ENCODE measurements at places on chromosomes 4 and X.

DNA sequence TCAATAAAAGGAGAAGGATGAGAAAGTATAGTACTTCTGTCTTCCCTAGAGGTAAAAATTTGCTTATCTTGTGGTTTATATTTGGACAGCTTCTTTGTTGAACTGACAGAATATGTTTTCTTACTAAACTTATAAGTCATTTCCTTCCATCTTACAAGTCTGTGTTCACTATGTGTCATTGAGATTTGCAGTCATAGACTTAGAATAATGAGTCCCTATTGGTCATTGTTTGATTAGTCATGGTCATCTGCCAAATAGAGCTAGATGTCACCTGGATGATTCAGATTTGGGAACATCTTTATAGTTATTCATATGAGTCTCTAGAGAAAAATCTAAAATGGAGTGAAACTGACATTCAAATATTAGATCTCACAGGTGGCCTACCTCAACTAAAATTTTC lies 51.5 kb downstream of the SPATA18 start:
- peak; percentile 2 for DNase-seq

DNA sequence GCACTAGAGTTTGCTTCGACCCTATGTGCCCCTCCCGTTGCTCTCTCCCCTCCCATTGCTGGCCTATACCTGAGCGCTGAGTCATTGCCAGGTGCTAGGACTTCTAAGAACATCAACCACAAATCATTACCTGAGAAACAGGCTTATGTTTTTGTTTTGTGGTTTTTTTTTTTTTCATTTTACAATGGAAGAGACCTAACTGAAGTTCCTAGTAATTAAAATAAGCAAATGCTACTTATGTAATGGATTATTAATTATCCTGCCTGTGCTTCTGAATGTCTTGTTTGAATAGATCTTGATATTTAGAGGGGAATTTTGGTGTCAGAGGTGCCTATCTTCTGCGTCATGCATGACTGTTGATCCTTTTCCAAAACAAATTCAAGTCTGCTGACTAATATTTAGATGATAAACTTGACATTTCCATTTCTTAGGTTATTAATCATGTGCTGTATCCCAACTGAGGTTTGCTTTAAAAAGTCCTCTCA lies 275.4 kb upstream of the CPEB2 start:
- peak; percentile 51 for DNase-seq

GRCh38 chrX:87805829-87806490 lies 288.4 kb downstream of the KLHL4 start:
- no peak for DNase-seq

GRCh38 chr4:84901173-84901572 lies 65.3 kb downstream of the WDFY3 start:
- no peak for DNase-seq

- peak; percentile 40 for DNase-seq
Observed at GRCh38 chr4:173264684-173265185, 69.4 kb downstream of the HMGB2 start.

GRCh38 chr4:151324752-151325110 lies 674 bp downstream of the SH3D19 start:
- no peak for DNase-seq

DNA sequence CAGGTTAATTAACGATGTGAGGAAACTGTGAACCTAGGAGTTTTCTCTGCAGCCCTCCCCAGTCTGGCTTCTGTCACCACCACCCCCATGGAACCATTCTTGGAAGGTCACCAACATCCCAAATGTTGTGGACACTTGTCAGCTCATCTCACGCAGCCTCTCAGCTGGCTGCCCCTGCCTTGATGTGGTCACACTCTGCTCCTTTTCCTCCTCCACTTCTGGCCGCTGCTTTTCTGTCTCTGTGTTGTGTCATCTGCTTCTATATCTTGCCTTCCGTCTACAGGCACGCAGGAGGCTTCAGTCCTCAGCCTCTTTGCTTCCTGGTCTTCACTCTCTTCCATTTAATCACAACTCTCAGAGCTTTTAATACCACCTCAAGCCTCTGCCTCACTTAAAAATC lies 371.5 kb upstream of the SLIT2 start:
- DNase-seq: peak; percentile 32
